SK-N-SH (cell line): ENCODE measurements at places on chromosomes 13 and 19. TPM values are rescaled to one million over a fixed set of nuclear protein-coding genes. Genes with fewer than 3 reads are reported as not detected.

GRCh38 chr19:42422901-42423461 lies 4.2 kb downstream of the LIPE start:
- no peaks in the 10 kb centered on the region for H3K36me3 ChIP-seq
- H3K27ac ChIP-seq = 0 out of 2 replicates have a peak overlapping the region, but pooled peaks have one; percentile 27
- H3K27me3 ChIP-seq = no peaks in the 10 kb centered on the region
- peak; percentile 85 for DNase-seq

DNA sequence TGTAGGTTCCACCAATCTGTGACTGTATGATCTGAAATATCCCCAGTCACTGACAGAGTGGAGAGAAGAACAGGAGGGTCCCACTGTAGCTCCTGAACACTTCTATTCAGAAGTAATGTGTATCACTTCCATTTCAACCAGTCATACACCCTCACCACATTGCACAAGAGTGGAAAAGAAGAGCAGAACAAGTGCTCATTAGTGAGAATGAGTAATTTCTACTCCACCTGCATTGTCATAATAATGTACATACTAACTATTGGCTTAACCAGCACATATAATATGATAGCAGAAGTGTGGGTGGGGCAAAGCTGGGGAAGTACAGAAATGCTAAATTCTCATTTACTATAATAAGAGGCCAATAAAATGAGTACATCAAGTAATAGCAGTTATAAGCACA lies 342.7 kb downstream of the LMO7 start:
- H3K4me1 ChIP-seq = no peaks in the 10 kb centered on the region
- no peak overlapping the region for H3K27ac ChIP-seq
- H3K4me3 ChIP-seq = no peak overlapping the region

Gene GPR4
- 0.29 and 0.69 TPM in 2 replicates for polyA plus RNA-seq

GRCh38 chr13:51841732-51842131 lies 3.2 kb downstream of the TMEM272 start:
- 0 out of 2 replicates have a peak, but pooled peaks cover 8% of the 10 kb centered on the region for H3K4me1 ChIP-seq
- no peak overlapping the region for H3K4me3 ChIP-seq

Gene PRR19
- 1.3 TPM in 2 replicates for polyA plus RNA-seq

DNA sequence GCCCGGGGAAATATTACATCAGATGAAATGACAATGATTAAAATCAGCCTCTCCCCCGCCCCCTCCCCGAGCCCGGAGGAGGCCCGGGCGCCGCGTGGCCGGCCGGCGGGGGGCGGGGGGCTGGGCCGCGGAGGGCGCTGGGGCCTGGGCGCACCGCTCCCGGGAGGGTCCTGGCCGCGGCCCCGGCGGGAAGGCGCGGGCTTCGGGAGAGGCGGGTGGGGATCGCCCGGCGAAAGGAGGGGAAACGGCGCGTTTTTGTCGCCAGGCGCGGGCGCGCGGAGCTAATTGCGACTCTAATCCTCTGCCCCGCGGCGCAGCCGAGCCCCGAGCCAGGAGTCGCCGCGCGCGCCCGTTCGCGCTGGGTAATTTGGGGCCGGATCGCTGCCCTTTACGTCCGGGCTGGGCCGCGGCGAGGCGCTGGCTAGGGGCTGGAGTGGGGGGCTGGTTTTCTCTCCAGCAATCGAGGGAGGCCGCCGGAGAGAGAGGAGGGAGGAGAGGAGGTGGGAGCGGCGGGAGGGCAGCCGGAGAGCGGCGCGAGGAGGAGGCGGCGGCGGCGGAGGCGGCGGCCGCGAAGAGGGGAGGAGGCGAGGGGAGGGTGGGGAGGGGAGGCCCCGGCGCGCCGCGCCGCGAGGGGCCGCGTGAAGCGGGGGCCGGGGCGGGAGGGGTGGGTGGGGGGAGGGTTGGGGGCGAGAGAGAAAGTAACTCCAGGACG lies at the start of gene KCTD15:
TSS of gene KCTD15 (plus strand) at position 707 of the 712 bp plus-strand sequence. CDS start 3,585 bp downstream, outside the sequence.
- peak within 1 kb of the TSS; percentile 75 for H3K4me3 ChIP-seq
- peak; percentile 86 for DNase-seq
- peaks cover 40% of the 10 kb centered on the region for H3K4me1 ChIP-seq
- no peaks in the 10 kb centered on the region for H3K27me3 ChIP-seq
- H3K36me3 ChIP-seq = no peaks in the 10 kb centered on the region

- H3K36me3 ChIP-seq = no peaks in the 10 kb centered on the region
- no peak overlapping the region for H3K4me3 ChIP-seq
- peaks cover 6% of the 10 kb centered on the region; the same call in 1 of the 2 replicates for H3K4me1 ChIP-seq
- no peak for DNase-seq
- H3K27ac ChIP-seq = no peak overlapping the region
- H3K27me3 ChIP-seq = no peaks in the 10 kb centered on the region
These were observed 2.5 kb downstream of the PCCA start for GRCh38 chr13:100091391-100091790.

DNA sequence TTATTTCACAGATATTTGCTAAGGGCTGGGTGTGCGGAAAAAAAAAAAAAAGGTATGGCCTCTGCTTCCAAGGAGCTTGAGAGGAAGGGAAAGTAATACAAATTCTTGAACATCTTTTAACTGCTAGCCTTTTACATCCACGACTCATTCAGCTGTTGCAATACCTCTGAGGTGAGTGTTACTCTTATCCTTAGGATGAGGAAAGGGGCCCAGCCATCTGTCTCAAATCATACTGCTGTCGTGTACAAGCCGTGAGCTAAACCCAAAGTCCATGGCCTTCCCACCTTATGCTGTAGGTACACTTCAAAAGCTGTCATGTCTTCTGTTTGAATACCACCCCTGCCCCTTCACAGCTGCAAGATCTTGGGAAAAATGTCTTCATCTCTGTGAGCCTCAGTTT lies 146.8 kb downstream of the KCNRG start:
- DNase-seq = no peak
- no peak overlapping the region for H3K27ac ChIP-seq
- H3K4me1 ChIP-seq = no peaks in the 10 kb centered on the region
- no peaks in the 10 kb centered on the region for H3K27me3 ChIP-seq
- no peaks in the 10 kb centered on the region for H3K36me3 ChIP-seq

- H3K27ac ChIP-seq = peak overlapping the region; percentile 44; the same call in 1 of the 2 replicates
- peak; percentile 93 for DNase-seq
- no peaks in the 10 kb centered on the region for H3K27me3 ChIP-seq
These were observed 6.1 kb downstream of the IL4I1 start for GRCh38 chr19:49890349-49891311.

Gene SLC27A1
- 15.0 and 16.8 TPM in 2 replicates for polyA plus RNA-seq

DNA sequence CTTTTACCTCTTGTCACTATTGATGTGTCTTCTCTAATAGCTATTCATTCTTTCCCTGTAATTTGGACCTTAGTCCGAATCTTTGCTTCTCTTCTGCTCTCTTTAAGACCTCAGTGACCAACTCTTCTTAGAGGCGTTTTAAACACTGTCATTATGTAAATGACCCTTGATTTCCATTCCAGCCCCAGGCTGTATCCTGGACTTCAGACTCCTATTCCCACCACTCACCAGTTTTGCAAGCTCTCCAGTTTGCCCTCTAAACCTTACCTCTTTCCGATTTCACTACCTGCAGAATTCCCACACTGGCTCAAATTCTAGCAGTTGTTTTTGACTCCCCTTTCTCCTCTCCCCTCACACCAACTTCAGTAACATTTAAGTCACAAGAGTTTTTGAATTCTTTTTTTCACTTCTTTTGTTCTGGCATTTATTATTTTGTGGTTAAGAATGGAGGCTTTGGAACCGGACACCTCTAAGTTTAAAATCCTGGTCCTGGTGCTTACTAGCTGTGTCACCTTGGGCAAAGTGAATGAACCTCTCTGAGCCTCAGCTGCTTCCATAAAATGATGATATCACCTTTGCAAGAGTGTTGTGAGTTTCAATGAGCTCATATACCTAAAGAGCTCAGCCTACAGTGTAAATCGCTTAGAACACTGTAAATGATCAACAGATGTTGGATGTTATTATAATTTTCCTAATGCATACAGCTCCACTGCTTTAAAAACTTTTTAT lies 13.6 kb upstream of the HMGB1 start:
- H3K27ac ChIP-seq = no peak overlapping the region
- H3K4me1 ChIP-seq = no peaks in the 10 kb centered on the region
- no peaks in the 10 kb centered on the region for H3K27me3 ChIP-seq
- H3K36me3 ChIP-seq = no peaks in the 10 kb centered on the region

DNA sequence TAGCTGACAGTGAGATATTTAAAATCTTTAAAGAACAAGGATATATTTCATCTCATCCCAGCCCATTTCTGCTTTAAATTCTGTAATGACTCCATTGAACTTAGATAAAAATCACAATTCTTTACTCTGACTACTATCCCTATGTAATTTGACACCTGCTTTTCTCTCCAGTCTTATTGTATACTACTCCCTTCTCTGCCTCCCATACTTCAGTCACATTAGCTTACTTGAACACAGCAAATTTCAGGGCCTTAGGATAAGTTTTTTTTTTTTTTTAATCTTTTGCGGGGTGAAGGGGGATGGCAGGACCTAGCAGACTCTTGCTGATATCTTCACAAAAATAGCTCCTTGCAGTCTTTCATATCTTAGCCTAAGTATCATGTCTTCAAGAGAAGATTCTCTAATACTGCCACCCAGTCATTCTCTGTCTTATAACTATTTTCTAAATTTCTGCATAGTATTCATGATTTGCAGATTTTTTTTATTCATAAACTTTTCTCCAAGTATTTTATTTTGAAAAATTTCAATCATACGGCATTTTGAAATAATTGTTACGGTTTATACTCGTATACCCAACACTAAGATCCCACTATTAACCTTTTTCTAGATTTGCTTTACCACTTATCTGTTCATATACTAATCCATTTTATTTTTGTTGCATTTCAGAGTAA lies 151.4 kb downstream of the PCCA start:
- no peaks in the 10 kb centered on the region for H3K27me3 ChIP-seq
- peaks cover 8% of the 10 kb centered on the region; the same call in 1 of the 2 replicates for H3K4me1 ChIP-seq
- H3K36me3 ChIP-seq = peaks cover 2% of the 10 kb centered on the region; the same call in 1 of the 2 replicates
- H3K27ac ChIP-seq = no peak overlapping the region
- H3K4me3 ChIP-seq = no peak overlapping the region
- DNase-seq = no peak

- no peak overlapping the region for H3K4me3 ChIP-seq
- H3K27ac ChIP-seq = no peak overlapping the region
- no peaks in the 10 kb centered on the region for H3K4me1 ChIP-seq
- H3K27me3 ChIP-seq = no peaks in the 10 kb centered on the region
- H3K36me3 ChIP-seq = no peaks in the 10 kb centered on the region
- no peak for DNase-seq
These were observed 293.8 kb downstream of the FGF9 start for GRCh38 chr13:21964686-21965085.
